T-cell (primary cell): ENCODE measurements at places on chromosomes 7 and 10. TPM values are rescaled to one million over a fixed set of nuclear protein-coding genes. Genes with fewer than 3 reads are reported as not detected.

GRCh38 chr7:94422827-94423460 is 28.2 kb downstream of the COL1A2 start:
- DNase-seq: no peak
- no peaks in the 10 kb centered on the region for H3K4me1 ChIP-seq
- H3K27ac ChIP-seq: no peak overlapping the region
- peaks cover 4% of the 10 kb centered on the region for H3K36me3 ChIP-seq

DNA sequence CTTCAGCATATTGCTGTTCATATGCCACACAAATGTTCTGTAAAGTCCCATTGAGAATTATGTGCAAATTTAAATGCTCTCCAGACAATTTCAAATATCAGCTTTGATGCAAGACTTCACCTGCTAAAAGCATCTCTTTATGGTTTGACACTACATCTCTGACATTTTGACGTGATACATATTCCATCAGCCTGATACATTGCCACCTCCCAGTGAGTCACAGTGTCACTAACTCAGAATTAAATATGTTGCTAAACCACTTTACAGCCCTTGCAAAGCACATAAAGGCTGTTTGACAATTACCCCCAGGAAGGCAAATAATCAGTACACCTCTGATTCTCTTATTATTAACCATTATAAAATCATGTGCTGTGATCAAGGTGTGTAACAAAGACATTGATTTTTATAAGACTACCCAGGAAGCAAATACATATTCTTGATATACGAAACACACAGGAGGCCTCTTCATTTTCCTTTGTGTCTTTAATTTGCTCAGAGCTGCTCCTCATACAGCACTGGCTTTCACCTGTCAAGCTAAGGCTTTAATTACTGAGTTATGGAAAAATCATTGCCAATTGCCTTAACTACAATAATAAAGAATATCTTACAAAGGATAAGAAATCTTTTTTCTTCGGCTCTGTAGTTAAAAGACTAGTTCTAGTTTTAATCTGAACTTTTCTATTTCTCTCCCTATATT is 547.5 kb upstream of the C7orf33 start:
- H3K27ac ChIP-seq: no peak overlapping the region
- no peaks in the 10 kb centered on the region for H3K36me3 ChIP-seq
- no peaks in the 10 kb centered on the region for H3K27me3 ChIP-seq
- no peak overlapping the region for H3K4me3 ChIP-seq
- H3K4me1 ChIP-seq: no peaks in the 10 kb centered on the region

- peaks cover 39% of the 10 kb centered on the region for H3K4me1 ChIP-seq
- H3K4me3 ChIP-seq: peak overlapping the region; percentile 99
- no peaks in the 10 kb centered on the region for H3K27me3 ChIP-seq
- DNase-seq: peak; percentile 22
- peak overlapping the region; percentile 99 for H3K27ac ChIP-seq
These were observed 593 bp downstream of the CDK13 start for GRCh38 chr7:39950473-39951225.

- H3K27ac ChIP-seq: no peak overlapping the region
- no peak for DNase-seq
- H3K4me1 ChIP-seq: no peaks in the 10 kb centered on the region
- no peak overlapping the region for H3K4me3 ChIP-seq
These were observed 60.0 kb downstream of the CHN2 start for GRCh38 chr7:29254591-29254990.

UCMA gene
- total RNA-seq: not detected

ASB4 gene
- total RNA-seq: not detected
